ENCODE measurements at places on chromosomes 1 and 21.

DNA sequence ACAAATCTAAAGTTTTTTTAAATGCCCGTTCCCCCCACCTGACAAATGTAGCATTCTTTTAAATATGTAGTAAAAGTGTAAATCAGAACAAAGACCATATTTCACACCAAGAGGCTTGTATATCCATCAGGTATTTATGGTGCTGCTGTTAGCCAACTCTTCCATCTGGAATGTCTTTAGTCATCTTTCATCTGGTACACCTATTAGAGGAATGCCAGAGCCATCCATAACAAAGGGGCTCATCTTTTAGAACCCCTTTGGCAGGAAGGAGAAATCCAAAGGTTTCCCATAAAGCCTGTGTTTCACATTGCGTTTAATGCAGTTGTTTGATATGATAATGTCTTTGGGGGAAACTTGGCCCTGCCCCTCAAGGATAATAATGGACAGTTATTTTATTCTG is 79.3 kb upstream of the C1orf87 start:
- DNase-seq, result no peak

DNA sequence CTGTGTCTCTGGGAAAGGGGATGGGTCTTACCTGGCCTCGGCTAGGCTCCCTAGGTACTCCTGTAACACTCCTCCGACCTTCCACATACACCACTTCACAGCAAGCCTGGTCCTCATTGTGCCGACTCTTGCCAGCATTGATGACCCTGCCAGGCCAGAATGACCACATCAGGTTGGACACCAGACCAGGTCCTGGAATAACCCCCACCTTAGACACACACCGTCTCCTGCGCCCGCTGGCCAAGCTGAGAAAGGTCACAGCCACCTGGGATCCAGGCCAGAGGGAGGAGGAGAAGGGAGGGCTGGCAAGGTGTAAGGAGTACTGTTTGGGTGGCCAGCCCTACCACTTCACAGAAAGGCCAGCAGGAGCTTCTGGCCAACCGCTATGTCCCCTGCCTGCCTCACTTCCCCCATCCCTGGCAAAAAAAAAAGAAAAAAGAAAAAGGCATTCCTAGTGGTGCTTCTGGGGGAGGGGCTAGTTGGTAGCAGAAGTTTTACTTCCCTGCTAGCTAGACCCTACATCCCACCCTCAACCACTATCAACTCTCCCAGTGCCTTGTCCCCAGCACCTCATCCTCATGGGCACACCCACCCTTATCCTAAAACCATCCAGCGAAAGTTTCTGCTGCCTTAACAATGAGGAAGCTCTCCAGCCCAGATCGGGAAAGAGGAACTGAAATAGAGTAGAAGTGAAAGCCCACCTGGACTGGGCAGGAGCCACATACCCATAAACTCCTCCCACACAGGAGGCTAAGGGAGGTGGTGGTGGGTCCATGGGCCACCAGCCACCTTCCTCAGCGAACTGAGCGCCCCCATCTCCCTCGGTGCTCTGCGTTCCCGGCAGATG is 1.4 kb downstream of the PPM1J start:
- DNase-seq, result no peak

DNA sequence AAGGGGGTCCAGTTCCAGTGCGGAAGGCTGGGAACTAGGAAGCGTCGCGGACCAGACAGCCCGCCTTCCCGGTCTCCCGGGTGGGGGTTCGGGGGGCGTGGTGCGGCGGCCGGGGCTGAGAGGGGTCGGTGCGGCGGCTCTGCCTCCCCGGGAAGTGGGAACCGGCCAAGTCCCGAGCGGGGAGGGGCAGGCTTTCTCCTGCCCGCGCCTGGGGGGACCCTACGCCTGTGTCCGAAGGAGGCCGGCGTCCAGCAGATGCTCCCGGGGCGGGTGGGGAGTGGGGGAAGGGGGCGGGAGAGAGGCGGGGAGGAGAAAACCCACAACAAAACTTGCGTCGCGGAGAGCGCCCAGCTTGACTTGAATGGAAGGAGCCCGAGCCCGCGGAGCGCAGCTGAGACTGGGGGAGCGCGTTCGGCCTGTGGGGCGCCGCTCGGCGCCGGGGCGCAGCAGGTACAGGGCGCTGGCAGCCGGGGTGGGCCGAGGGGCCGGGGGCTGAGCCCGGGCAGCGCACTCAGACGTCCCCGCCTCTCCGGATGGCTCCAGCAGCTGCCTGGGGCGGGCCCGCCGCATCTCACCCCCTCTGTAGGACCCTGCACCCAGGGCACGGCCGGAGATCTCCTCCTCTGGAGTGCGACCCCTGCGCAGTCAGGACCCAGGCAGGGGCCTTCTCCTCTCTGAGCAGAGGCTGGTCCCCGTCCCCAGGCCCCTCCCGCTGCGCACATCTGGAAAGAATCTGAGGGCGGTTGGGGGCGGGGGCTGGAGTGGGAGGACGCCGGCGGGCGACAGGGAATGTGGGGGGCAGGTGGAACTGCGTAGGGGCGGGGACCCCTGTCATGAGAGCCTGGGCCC is at the start of gene PODN:
PODN (plus strand) TSS at position 355 of the 849 bp plus-strand sequence. CDS start 7,643 bp downstream, outside the sequence.
- DNase-seq, result no peak

- no peak for DNase-seq
Observed at GRCh38 chr1:110262846-110263631, 52.9 kb downstream of the KCNC4 start.

GRCh38 chr1:42730002-42730401 is 10.0 kb downstream of the CLDN19 start:
- no peak for DNase-seq

All from activated T-helper 1 cell treated with anti-CD3 and anti-CD28 coated beads, Interleukin-2, amount 50 U/mL, for 16 hours (primary cell).